ENCODE measurements at places on chromosomes 3 and 15. TPM values are rescaled to one million over a fixed set of nuclear protein-coding genes. Genes with fewer than 3 reads are reported as not detected.

Gene CXCR6
- not detected for total RNA-seq

Gene LRRC31
- total RNA-seq: not detected

Gene GREM1
- 2.4 TPM for total RNA-seq

Gene CYP1A1
- total RNA-seq: 1.2 TPM

Gene TEX55
- not detected for total RNA-seq

Gene DUT
- total RNA-seq: 105 TPM

Gene CHRNA5
- total RNA-seq: 29.3 TPM

Gene BMF
- 2.4 TPM for total RNA-seq

Gene CILP
- total RNA-seq: 0.46 TPM

Gene KIAA1143
- total RNA-seq: 12.7 TPM

Gene UPK1B
- total RNA-seq: 12.3 TPM

Gene CLDN16
- 0.16 TPM for total RNA-seq
